ENCODE measurements at places on chromosomes 6 and 20.
A peak's percentile ranks its signal among the peaks of the same experiment; 100 is the strongest.

DNA sequence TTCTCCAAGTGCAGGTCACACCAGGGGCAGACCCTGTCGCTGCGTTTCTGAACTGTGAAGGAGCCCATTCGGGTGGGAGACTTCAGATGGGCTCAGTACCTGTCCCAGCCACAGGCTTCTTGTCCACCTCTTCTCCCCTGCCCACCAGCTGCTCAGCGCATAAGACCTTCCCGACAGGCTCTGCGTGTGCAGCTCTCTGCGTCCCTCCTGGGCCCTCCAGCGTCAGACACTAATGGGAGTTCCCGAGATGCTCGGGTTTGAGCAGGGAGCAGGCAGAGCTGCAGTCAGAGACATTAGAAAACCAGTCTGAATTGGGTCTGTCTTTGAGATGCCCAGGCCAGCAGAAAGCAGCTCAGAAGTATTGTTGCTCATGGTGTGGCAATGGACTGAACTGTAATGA, 50.4 kb downstream of the TCP11 start:
- no peak for DNase-seq

DNA sequence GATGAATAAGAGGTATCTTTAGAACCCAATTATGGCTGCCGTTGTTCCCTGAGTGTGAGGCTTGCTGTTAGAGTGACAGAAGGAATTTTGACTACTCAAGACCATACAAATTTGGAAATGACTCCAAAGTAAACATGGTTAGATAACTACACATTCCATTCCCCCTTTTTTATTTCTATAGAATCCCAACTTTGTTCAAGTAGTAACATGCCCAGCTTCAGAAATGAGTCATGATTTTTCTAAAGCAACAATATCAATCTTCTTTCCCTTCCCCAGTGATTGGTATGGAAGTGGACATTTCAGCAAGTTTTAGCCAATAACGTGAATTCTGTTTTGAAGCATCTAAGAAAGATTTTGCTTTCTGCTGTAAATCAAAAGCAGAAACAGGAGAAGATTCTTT, 37.8 kb downstream of the HCRTR2 start:
- DNase-seq, result no peak

DNA sequence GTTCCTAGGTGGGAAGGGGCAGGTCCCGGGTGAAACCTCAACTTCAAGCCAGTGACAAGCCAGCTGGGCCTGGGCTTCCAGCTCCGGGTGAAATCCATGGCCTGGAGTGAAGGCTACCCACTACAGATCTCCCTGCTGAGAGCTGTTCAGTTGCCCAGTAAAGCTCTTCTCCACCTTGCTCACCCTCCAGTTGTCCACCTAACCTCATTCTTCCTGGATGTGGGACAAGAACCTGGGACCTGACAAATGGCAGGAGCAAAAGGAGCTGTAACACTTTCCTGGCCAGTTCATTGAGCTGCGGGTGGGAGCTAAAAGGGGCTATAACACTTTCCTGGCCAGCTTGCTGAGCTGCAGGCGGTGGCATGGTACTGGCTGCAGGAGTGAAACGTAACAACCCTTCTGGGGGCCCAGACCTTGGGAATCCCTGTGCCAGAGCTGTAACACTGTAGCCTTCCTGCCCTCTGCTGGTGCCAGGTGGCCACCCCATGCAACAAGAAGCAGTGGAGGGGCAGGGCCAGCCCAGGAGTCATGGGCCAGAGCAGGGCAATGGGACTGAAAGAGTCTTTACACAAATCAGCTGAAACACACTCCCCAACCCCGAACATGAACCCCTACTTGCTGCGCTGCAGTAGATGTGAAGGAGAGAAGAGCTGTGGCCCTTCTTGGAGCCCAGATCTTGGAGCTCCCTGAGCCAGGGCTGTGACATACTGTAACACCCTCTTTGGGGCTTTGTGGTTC, 3.6 kb upstream of the HINT3 start:
- no peak for DNase-seq

GRCh38 chr6:159313018-159313417, 143.8 kb downstream of the FNDC1 start:
- no peak for DNase-seq

DNA sequence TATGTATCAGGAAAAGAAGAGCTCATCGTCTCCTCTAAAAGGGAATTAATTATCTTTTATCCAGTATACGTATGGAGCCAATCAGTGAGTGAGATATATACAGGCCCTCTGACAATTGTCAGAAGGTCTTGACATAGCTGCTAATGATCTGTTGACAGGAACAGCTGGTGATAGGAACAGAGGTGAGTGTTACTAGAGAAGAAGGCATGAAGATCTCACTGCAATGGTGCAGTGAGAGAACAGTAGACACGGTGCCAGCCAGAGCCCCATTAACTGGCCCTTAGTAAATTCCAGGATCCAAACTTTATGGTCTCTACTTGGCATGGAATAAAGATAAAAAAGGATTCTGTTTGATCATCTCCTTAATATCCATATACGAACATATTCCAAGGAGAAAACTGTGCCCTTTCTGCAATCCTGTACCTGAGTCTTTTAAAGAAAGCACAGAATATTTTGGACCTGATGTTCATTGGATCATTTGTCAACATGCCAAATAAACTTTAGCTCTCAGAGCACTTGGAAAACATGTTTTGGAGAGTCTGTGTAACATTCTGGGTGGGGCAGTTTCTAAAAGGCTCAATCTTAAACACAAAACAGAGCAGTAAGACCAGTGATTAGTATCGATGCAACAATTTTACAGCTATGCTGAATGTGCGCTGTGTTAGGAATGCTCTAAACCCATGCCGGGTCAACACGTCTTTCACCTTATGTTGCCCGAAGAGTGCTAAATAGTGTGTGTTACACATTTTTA, 135.8 kb upstream of the CITED2 start:
- no peak for DNase-seq

- no peak for DNase-seq
Observed at GRCh38 chr6:41692730-41693129, 42.7 kb downstream of the TFEB start.

GRCh38 chr6:16776394-16777017, 15.2 kb upstream of the ATXN1 start:
- DNase-seq, result no peak

DNA sequence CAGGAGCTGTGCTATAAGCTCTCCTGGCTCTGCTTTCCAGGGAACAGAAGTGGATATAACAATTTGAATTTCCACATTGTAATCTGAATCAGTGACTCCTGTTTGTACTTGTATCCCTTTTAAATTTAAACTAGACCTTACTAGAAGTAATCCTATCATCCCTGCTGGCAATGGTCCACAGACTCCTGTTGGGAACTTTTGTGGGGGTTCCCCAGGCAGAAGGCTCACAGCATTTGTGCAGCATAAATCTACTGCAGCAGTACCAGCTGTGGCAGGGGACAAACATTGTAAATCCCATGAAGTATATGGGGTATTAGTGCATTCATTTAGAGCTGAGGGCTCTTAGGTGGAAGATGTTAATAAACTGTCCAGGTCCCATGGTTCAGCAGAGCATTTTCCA, 12.0 kb upstream of the PDCD2 start:
- no peak for DNase-seq

DNA sequence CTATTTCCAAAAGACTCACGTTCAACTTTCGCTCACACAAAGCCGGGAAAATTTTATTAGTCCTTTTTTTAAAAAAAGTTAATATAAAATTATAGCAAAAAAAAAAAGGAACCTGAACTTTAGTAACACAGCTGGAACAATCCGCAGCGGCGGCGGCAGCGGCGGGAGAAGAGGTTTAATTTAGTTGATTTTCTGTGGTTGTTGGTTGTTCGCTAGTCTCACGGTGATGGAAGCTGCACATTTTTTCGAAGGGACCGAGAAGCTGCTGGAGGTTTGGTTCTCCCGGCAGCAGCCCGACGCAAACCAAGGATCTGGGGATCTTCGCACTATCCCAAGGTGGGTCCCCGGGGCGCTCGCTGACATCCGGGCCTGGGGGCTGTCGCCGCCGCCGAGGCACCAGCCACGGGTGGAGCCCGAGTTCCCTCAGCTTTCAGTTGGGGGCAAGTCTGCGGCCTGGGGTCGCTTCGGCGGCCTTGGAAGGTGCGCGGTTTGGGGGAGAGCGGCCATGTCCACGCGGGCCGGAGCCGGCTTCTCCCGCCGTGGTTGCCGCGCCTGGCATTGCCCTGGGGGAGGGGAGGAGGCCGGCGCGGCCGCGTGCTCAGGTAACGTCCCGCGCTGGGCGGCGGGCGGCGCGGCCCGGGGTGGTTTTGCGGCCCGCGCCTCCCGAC, 429 bp downstream of the AMD1 start:
- DNase-seq, result peak; percentile 53

- DNase-seq, result no peak
Observed at GRCh38 chr20:50456452-50457324, 53.5 kb upstream of the PTPN1 start.

DNA sequence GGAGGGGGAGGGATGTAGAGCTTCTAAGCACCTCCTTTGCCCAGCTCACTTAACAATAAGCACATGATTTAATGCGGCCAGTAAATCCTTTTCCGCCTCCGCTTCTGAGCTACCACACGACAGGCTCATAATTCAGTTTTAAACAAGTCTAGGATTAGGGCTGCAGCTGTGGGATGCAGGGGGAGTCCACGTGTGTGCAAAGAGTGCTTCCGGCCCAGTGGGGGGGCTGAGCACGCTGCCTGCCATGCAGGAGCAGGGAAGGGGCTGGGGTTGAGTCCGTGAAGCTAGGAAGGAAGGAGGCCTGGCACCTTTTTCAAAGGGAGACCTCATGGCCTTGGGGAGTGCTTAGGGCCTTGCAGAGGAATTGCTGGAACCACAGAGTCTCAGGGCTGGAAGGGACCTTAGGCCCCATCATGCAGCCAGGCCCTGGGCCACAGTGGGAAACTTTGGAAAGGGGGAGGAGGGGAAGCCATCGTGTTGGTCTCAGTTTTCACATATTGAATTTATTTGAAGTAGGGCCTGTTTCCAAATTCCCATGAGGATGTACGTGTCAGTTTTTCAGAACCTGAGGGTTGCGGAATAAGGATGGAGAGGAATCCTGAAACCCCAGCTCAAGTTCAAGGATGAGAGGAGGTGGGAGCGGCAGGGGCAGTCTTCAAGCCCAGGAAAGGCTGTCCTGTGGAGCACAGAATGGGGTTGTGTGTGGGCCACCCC, 96.1 kb downstream of the VEGFA start:
- DNase-seq, result no peak

GRCh38 chr6:27962506-27962905, 5.5 kb downstream of the OR2B6 start:
- DNase-seq, result no peak

DNA sequence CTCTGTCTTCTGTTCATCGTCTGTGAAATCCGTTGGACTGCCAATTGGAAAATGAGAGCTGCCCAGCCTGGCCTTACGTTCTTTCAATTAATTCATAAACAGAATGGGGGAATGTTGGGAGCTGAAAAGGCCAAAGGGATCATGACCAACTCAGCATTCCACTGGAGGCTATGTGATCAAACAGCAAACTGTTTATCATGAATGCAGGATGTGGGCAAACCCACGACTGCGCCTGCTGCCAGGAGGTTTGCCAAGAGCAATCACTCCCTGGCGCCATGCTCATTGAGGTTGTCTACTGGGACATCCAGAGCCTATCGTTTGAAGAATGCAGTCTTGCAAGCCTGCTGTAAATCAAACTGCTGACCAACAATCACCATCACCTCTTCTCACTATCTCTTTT, 9.3 kb upstream of the FKBP1A start:
- DNase-seq, result peak; percentile 22

- no peak for DNase-seq
Observed at GRCh38 chr6:20610636-20611370, 76.5 kb downstream of the CDKAL1 start.

GRCh38 chr6:111552241-111552744, 53.4 kb downstream of the TRAF3IP2 start:
- DNase-seq, result peak; percentile 82

GRCh38 chr20:63664861-63665594, 6.9 kb downstream of the RTEL1 start:
- DNase-seq, result no peak

- DNase-seq, result no peak
Observed at GRCh38 chr20:7848351-7848750, 91.9 kb downstream of the HAO1 start.

- no peak for DNase-seq
Observed at GRCh38 chr20:31920275-31920855, 31.5 kb downstream of the PDRG1 start.

- no peak for DNase-seq
Observed at GRCh38 chr6:108942556-108943492, 94.6 kb downstream of the ARMC2 start.

DNA sequence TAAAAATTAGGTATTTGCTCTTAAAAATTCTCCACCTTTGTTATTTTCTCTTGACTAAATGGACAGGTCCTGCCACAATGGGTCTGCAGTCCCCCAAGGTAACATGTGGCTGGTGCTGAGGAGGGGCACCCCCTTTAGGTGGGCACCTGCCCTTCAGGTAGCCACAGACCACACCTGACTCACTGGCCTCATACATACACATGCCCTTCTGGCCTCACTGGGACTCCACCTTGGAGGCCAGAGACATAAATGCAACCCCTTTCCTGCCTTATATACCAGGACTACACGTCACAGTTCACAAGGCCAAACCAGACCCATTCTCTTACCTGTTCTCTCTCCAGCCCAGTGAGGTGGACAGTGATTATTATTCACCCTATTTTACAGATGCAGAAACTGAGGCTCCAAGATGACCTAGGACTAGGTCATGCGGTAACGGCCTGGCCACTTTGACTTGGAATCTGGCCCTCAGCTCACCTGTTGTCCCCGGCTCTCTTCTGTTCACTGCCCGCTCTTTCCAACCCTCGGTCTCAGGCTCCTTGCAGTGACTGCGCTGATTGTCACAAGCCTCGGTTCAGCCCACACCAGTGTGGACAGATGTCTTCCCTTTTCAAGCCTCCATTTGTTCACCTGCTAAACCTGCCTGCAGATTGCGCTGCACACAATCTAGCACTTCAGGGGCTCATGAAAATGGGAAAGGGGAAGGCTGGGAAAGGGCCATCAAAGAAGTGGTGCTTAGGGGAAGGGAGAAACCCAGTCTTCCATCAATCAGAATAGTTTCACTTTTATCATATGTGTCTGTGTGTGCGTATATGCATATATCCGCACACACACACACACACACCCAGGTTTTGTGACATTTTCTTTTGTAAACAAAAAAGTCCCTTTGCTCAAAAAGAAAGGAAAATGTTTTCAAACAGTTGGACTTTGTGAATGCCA, 121.7 kb downstream of the BCAS1 start:
- no peak for DNase-seq

GRCh38 chr6:14951704-14952103, 294.2 kb upstream of the JARID2 start:
- no peak for DNase-seq

GRCh38 chr6:6452002-6452401, 131.5 kb upstream of the F13A1 start:
- DNase-seq, result no peak

DNA sequence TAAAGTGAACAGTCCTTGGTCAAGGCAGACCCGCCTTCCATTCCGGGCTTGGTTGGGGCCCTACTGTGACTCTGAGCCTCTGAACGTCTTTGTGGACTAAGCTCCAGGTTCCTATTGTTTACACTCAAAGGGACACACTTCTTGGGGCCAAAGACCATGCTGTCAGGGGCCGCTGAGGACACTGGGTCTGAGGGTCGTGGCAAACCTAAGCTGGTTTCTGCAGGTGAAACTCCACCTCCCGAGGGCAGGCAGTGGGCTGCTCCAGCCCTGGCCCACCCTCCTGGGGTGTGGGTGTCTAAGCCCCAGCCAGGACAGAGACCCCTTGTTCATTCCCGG, 43.1 kb downstream of the DSTN start:
- DNase-seq, result no peak

- DNase-seq, result no peak
Observed at GRCh38 chr6:151255811-151256210, 16.0 kb downstream of the AKAP12 start.
